ENCODE measurements at places on chromosomes 7 and 10.

- DNase-seq, result no peak
These were observed 33.9 kb upstream of the GPR37 start for GRCh38 chr7:124799448-124799847.

DNA sequence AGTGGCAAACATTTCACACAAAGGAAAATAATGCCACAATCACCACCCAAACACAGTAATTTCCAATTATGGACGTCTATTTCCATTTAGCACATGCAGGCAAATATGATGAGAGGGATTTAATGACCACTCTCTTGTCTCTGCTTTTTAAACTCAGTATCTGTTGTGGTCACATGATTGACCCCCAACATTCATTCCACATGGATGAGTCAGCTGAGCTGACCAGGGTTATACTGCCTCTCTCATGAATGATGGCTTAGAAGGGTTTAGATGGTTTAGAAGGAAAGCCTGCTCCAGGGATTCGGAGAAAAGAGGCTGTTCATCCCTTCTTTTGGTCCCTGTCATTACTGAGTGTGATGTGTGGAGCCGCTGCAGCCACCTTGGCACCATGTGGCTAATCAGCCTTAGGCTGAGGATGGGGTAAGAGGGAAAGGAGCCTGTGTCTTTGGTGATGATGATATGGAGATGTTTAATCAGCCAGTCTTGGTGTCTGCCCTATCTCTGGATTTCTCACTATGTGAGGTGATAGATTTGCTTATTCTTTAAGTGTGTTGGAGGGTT lies 38.2 kb upstream of the JAKMIP3 start:
- DNase-seq, result no peak

GRCh38 chr10:133379801-133380666 lies 972 bp downstream of the PAOX start:
- no peak for DNase-seq

DNA sequence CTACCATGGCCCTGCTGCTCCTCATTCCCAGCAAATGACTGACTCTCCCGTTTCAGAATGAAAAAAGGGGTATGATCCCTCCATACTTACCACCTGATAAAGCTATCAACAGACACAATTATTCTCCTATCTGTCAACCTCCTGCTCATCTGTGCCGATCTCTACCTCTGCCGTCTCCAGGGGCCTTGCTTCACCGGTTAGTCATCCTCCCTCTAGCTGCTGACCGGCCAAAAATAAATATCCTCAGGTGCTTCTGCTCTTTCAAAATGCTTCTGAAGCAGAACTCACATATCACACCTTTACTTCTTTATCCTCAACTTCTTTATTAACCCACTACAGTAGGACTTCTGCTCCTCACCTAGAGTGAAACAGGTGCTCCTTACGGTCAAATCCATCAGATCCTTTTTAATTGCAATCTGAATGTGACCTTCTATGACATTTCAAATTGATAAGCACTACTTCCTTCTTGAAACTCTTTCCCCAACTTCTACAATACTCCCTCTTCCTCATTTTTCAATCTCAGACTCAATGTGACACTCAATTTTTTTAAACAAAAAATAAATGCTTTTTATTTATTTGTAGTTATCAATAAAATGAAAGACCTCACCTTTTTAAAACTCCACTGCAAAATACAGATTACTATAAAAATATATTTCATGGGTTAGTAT lies 63.2 kb downstream of the LMBR1 start:
- DNase-seq, result no peak

DNA sequence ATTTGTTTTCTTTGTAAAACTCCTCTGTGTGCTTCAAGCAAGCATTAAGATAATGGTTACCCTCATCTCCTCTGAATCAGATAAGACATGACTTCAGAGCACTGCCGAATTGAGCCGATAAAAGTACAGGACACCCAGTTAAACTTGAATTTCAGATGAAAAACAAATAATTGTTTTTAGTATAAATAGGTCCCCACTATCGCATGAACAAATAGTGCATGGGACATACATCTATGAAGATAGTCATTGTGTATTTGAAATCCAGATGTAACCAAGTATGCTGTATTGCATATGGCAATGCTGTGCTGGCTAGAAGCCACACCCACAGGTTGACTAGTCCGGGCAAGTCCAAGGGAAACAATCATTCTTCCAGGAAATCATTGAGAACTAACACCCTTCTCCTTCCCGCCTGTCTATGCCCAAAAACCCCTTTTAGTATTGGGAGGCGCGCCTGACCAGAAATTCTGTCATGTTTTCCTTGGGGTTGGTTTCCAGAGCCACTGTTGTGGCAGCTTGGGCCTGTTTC lies 12.6 kb upstream of the FGFR2 start:
- DNase-seq, result no peak

DNA sequence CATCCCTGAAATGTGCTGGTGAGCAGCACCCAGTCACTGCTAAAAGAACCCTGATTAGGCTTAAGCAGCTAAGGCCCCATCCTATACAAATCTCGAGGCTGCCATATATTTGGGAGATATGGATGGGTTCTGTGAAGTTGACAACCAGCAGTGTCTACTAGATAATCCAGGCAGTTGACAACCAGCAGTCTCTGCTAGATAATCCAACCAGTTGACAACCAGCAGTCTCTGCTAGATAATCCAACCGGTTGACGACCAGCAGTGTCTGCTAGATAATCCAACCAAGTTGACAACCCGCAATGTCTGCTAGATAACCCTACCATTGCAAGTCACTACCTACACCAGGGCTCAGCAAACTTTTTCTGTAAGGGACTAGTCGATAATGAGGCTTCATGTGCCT lies 58.3 kb upstream of the KDM7A start:
- no peak for DNase-seq

DNA sequence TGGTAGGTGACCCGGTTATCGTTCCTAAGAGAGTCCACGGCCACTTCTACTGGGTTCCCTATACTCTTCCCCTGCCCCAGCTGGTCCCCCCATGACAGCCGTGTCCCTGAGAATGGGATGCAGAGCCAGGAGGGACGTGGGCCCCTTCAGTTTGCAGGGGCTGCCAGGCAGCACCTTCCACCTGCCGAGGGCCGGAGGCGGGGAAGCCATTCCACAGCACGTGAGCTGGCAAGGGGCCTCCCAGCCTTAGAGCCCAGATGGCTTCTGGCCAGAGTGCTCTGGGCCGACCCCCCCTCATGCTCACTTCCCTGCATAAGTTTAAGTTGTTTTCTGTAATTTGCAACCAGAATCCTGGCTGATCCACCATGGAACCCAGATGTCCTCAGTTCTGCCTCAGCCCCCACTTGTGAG lies 39.0 kb downstream of the DIP2C start:
- DNase-seq, result no peak

DNA sequence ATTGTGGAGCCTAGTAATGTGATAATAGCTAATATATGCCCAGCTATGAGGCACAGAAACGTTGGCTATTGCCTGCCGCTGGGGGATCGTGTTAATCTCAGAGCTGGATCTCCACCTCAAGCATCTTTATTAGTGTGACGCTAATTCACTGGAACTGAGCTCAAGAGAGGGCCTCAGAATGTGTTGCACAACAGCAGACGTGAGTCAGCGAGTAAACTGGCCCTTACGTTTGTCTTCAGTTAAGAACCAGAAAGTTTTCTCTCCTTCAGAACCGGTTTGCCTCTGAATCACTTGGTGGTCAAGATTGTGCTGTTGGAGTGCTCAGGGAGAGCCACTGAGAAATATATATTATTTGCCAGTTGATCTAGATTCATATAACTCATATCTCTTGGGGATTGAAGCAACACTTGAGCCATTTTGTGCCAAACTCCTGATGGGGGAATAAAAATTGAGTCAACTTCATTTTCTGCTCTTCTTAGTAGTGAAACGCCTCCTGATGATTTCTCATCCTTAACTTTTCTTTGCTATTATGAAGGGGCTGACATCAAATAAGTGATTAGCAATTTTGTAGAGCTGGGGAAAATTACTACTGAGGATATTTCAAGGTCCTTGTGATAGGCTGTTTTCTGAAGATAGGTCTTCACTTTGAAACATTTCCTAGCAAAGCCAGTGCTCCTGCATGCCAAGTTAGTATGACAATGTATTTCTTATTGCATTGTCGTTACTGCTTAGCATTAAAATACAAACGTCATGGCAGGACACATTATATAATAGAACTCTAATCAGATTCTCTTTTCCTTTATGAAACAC lies 22.3 kb downstream of the BZW2 start:
- no peak for DNase-seq

DNA sequence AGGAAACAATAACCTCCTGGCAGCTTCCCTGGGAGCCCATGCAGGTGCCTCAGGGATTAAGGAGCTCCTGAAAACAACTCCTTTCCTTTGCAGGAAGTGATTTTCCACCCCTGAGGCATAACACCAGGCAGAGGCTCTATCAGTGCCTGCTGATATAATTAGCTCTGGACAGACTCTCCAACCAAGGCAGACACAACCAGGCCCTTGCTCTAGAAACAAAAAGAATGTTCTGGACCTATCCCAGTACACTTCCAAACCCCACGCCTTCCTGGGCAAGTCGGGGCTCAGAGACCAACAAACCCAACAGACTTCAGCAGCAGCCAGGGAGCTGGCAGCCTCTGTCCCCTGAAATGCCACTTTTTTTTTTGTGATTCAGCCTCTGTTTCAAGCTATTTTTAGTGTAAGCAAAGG lies 247.1 kb downstream of the KCNMA1 start:
- DNase-seq, result no peak

DNA sequence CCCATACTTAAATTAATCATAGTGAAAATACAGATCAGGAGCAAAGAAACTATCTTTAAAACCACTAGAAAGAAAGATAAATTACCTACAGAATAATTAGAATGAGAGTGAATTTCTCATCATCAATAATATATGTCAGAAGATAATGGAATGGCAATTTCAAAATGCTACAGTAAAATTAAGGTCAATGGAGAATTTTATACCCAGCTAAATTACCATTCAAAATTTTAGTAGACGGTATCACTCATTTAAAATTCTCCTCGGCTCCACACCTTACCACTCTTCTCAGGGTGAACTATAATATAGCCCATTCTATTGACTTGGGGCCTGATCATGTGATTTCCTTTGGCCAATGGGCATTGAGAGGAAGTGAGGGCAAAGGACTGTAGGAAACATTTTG lies 192.5 kb upstream of the TCERG1L start:
- no peak for DNase-seq

DNA sequence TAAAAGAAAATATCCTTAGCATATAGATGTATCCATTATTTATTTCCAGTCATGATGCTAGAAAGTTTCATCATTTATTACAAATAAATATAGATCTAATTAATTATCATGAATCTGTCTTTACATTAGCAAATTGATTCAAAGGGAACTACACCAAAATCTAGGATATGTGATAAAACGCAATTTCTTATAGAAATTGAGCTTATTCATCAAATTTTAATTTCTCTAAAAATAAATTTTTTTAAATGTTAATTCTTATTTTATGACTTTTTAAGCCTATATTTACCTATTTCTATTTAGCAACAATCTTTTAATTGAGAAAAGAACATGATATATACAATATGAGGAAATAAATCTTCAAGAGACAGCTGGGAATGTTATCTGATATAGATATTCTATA lies 34.0 kb upstream of the ING3 start:
- no peak for DNase-seq

DNA sequence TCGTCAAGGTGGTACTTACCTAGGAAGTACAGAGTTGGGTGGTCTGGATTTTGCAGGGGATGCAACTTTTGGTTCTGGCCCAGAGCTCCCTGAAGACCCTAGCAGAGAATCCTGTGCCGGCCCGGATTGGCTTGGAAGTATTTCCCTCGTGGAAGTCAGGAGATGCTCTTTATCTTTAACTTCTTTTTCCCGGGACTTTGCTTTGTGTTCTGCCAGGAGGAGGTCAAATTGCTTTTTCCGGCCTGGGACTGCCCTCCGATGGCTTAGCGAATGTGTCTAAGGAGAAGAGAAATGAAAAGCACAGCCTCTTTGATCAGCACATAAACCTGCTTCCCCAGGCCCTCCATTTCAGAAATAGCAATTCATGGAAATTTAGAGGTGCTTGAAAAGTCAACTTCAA lies 57.0 kb upstream of the EFCAB10 start:
- DNase-seq, result no peak

- no peak for DNase-seq
These were observed 17.1 kb downstream of the EIF4H start for GRCh38 chr7:74191231-74191630.

DNA sequence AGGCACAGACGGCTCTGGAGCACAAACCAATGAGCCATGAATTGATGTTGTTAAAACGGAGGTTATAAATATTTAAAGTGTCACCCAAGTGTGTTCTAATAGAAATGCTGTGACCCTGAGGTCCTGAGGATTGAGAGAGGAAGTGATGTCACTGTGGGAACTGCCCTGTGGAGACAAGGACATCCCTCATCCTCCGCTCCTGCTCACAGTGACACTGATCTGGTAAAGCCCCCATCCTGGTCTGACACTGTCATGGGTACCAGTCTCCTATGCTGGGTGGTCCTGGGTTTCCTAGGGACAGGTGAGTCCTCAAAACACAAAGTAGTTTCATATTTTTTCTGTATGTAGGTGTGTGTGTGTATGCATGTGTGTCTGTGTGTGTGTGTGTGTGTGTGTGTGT lies 237.9 kb upstream of the PRSS1 start:
- no peak for DNase-seq

DNA sequence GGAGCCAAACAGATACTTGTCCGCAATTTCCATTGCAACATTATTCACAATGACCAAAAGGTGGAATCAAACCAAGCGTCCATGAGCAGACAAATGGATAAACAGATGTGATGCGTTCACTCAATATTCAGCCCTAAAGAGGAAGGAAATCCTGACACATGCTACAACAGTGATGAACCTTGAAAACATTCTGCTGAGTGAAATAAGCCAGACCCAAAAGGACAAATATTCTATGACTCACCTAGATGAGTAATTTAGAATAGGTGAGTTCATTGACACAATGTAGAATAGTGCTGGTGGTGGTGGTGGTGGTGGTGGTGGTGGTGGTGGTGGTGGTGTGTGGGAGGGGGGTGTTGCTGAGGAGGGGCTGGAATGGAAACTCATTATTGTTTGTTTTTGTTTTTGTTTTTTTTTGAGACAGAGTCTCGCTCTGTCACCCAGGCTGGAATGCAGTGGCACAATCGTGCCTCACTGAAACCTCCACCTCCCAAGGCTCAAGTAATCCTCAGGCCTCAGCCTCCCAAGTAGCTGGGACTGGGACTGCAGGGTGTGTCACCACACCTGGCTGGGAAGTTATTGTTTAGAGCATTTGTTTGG lies 28.6 kb downstream of the SMKR1 start:
- no peak for DNase-seq

- no peak for DNase-seq
These were observed 477.3 kb downstream of the SDK1 start for GRCh38 chr7:3778345-3778744.

DNA sequence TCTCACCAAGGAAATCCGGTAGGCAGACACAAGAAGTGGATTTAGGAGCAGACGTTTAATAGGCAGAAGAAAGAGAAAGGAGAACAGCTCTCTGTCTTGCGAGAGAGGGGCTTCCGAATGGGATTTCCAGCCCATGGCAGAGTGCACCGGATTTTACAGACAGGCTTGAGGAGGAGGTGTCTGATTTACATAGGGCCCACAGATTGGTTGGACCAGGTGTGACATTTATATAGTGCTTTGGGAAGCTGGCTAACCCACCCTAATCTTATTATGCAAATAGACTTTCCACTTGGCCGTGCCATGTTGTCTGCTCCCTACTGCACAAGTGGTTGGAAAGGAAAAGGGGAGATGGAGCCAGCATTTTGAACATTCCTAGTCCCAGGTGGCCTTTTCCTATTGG lies 57.8 kb downstream of the ANKMY2 start:
- DNase-seq, result no peak
